NCI-H2227 treated with DMSO at 0.1 percent for 48 hours (cell line): ENCODE measurements at places on chromosomes 6 and 20.

DNA sequence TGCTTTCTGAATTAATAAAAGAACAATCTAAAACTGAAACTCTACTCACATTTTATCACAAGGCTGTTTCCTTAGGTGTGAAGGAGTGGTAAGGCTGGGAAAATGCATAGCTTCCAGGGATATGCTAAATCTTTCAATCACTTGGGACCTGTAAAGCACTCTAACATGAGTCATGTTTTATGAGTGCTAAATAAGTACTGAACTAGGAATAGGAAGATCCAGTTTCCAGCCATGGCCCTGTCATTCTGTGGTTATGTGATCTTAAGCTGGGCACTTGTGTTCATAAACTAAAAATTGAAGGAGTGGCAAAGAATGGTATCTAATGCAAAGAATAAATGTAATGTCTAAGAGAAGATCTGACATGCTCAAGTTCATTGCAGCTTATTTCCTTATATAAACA lies 6.1 kb upstream of the TMEM200A start:
- DNase-seq: no peak

GRCh38 chr6:73710470-73710869 lies 14.5 kb downstream of the CD109 start:
- DNase-seq: no peak

GRCh38 chr6:141809901-141810300 lies 322.8 kb upstream of the GJE1 start:
- DNase-seq: no peak

DNA sequence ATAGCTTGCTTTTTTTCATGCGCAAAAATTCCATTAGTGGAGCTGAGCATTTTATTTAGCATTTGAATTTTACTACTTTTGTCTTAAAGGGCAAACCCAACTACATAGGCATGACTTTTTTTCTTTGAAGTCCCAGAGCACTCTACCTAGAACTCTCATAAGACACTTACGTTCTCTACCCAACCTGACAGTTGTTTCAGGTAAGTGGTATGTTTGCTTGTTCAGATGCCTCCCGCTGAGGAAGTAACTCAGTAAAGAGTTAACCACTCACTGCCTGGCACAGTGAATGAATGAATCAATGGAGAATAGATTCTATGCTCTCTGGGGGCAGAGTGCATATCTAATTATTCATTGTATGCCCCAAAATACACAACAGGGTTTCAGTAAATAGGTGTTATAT lies 212.3 kb upstream of the PRDM1 start:
- DNase-seq: no peak

GRCh38 chr6:130259557-130259956 lies 36.8 kb upstream of the SAMD3 start:
- DNase-seq: no peak

GRCh38 chr20:43812216-43812615 lies 85.4 kb upstream of the GTSF1L start:
- no peak for DNase-seq

DNA sequence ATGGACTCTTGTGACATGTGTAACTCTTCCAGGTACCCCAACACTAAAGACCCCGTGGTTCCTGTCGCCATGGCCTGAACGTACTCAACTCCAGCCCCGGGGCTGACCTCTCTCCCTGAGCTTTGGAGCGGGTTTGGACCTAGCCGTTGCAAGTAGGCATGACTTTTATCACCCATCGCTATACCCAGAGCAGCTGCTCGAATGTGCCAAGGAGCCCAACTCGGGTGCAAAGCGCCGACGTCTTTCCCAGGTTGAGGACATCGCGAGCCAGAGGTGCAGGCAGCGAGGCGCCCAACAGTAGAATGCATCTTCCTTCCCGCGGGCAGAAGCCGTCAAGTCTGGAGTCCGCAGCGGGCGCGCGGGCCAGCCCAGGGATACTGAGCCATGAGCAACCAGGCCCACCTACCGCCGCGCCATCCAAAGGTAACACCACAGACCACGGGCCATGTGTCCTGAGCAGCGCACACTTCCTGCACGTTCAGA lies 5.7 kb upstream of the LAMP5 start:
- no peak for DNase-seq

- no peak for DNase-seq
Observed at GRCh38 chr6:35299674-35300073, 2.1 kb downstream of the DEF6 start.

GRCh38 chr20:23966927-23967615 lies 21.5 kb downstream of the GGTLC1 start:
- DNase-seq: no peak

GRCh38 chr6:156883497-156884252 lies 106.5 kb downstream of the ARID1B start:
- DNase-seq: no peak

DNA sequence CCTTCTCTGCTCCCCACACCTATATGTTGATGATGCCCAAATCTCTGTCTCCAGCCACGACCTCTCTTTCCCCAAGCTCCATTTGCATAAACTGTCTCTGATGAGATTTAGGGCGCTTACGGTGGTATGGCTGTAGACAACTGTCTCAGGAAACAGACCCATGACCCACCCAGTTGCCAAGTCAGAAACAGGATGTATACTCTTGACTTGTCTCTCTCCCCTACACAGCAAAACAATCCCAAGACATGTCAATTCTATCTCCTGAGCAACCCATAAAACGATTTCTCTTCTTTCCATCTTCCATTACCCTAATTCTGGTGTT lies 13.9 kb downstream of the GNL1 start:
- DNase-seq: no peak

GRCh38 chr6:5644523-5645185 lies 362.1 kb downstream of the NRN1 start:
- DNase-seq: no peak

DNA sequence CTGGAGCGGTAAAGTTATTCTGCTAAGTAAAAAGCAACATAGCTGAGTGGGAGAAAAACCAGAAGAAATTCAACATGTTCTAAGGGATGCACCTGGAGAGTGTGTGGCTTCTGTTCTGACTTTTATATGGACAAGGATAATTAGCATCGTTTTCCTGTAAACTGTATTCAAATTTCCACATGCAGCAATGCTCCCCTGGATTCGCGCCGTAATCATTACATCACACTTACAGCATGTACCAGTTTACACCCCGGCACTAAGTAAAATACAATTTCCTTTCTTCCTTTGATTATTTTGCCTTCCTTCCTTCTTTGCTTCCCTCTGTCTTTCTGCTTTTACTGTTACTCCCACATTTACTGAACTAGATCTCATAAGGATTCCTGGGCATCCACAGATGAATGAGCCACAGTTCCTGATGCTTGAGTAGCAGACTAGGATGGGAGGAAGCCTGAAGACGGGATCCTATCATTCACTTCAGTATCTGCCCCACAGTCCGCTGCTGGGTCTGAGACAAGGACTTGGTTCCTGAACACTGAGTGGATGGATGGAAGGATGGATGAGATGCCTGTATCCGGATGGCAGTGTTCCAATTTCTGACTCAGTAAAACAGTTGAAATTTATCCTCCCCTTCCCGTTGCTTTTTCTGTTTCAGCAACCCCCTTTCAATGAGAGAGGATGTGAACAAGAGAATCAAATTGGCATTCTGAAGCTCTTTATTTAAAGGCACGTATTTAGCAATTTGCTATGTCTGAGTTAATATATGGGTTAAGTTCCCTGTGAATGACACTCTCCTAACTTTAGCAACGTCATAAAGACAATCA lies 174.6 kb downstream of the GJA10 start:
- DNase-seq: no peak

DNA sequence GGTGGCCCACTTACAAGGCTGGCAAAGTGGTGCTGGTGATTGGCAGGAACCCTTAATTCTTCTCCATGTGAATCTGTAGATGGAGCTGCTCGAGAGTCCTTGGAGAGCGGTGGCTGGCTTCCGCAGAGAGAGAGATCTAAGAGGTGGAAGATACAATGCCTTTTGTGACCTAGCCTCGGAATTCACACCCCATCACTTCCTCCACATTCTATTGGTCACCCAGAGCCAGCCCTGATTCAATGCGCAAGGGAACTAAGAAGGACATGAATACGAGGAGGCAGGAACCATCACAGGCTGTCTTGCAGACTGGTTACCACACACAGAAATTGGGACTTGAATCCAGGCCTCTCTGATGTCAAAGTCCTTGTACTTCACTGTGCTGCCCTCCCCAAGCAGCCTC lies 128.9 kb upstream of the PROKR2 start:
- DNase-seq: no peak

DNA sequence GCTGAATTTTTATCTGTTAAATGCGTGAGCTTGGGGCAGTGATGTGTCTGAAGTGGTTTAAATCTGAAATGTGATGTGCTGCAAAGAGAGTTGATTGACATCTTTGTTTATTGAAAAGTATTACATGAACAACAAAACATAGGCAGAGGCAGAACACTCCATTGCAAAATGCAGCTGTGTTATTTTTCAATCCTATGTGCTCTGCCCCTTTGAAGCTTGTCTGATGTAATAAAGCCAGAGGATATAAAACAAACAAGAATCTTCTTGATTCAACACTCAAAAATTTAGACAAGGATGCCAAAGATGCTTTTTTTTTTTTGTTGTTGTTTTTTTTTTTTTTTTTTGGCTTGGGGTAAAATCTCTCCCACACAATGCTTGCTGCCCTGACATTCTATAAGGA lies 482.4 kb upstream of the MMS22L start:
- no peak for DNase-seq

DNA sequence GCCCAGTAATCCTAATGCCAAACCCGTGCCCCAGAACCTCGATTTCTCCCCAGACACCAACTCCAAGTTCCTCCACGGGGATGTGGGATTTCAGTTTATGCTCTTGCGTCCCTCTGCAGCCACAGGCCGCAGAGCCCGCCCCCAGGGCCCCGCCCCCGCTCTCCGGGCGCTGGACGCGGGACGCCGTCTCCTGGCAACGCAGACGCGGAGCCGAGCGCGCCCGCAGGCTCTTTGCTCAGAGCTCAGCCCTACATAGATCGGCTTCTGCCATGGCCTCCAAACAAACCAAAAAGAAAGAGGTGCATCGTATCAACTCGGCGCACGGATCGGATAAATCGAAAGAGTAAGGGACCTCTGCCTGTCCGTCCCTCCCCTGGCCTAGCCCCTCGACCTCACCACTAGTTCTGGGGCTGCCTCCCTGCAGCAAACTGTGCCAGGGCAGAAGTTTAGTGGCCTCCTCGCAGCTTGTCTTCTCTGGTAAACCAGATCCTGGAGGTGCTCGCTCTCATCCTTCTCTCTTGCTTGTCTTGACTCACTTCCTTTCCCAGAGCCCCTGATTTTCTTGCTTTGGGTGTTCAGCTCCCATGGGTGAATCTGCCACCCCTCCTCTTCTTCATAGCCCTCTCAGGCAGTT lies at the start of gene ADGB:
Gene ADGB (plus strand): TSS at position 201 of the 634 bp plus-strand sequence. CDS start 69 bp downstream, at position 270.
- DNase-seq: peak; percentile 0

DNA sequence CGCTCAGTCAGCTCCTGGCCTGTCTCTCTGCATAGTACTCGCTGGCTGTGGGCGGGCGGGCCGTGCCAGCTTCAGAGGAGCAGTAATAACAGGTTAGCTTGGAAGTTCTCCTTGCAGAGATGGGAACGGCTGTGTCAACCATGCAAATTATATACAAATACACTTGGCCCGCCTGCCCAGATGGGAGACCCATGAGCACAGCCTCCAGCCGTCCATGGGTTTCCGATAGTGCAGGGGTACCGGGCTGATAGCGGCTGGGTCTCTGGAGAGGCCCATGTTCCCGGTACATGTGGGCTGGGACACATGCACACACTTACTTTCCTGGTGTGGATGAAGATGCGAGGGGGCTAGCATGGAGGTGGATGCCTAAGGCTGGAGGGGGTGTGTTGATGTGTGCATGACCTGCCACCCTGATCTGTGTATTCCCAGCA lies 12.8 kb upstream of the ZNF831 start:
- DNase-seq: no peak

DNA sequence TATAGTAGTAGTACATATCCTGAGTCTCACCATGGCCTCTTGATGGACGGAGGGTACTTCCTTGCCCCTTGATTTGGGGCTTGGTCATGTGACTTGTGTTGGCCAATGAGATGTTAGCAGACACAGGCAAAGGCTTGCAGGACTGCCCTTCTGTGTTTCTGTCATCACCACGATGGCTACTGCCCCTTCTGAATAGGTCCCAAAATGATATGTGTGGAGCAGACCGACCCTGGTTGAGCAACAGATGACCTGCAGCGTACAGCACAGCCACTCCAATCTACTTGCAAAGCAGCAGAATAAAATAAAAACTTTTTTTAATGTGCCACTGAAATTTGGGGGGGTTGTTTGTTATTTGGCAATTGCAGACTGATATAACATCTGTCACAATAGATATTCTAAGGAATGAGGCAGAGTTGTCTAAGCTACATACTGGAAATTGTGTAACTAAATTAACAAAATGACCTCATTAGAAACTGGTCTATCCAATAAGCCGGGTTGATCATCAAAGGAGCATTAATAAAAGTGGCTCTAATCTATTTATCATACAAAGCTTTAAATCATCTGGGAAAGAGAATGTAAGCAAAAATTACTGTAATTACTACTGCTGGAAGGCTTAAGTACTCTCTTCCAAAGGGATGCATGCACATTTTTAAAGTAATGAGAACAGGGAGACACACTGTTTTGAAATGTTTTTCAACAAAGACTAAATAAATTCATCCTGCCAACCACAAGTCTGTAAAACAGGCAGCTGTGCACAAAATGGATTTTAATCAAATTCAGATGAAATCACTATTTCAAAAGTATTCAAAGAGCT lies 209.5 kb downstream of the KIF16B start:
- DNase-seq: no peak

DNA sequence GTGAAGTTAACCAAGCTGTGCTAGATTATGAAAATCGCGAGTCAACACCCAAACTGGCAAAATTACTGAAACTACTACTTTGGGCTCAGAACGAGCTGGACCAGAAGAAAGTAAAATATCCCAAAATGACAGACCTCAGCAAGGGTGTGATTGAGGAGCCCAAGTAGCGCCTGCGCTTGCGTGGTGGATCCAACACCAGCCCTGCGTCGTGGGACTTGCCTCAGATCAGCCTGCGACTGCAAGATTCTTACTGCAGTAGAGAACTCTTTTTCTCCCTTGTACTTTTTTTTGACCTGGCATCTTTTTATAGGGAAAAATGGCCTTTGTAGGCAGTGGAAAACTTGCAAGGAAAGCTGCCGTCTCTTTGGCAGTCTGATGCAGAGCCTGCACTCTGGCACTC lies 6.8 kb downstream of the GID8 start:
- DNase-seq: no peak

GRCh38 chr20:62064770-62065673 lies 659 bp downstream of the TAF4 start:
- DNase-seq: no peak

GRCh38 chr6:57013521-57013926 lies 33.0 kb upstream of the KIAA1586 start:
- DNase-seq: no peak

- DNase-seq: no peak
Observed at GRCh38 chr6:126188279-126188909, 151.5 kb upstream of the CENPW start.

DNA sequence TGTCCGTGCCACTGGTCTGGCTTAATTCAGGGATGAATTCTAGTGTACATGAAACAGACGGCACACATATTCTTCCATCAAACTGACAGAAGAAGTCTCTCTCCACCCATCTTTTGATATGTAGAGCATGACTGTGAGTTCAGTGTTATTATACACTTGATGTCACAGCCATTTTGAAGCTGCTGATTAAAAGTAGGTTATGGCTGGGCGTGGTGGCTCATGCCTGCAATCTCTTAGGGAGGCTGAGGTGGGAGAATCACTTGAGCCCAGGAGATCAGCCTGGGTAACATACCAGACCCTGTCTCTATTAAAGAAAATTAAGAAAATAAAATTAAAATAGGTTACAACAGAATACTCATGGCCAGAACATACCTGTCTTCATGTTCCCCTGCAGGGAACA lies 20.7 kb downstream of the C6orf15 start:
- no peak for DNase-seq
